ENCODE measurements at places on chromosomes 3 and 15. TPM values are rescaled to one million over a fixed set of nuclear protein-coding genes. Genes with fewer than 3 reads are reported as not detected.
A peak's percentile ranks its signal among the peaks of the same experiment; 100 is the strongest.

GRCh38 chr3:168977716-168978374 is 685.7 kb downstream of the MECOM start:
- no peak for DNase-seq

DNA sequence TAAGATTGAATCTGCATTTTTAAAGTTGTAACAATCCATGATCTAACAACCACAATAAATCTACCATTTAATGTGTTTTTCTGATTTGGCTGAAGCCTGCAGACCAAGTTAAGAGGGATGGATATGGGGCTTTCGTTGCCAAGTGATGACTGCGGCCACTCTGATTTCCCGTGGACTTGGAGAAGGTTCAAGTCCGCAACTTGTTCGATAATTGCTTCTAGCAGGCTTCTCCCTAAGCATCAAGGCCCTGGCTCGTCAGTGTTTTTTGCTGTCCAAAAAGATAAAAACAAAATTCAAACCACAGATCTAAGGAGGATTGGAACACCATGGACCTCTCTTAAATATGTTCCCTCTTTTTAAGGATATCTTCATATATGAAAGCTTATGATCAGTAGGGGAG is 256.6 kb downstream of the CNTN3 start:
- DNase-seq = no peak

- no peak for DNase-seq
Observed at GRCh38 chr3:54999159-54999558, 71.3 kb upstream of the LRTM1 start.

GRCh38 chr3:162847511-162847910 is 1350.9 kb downstream of the OTOL1 start:
- no peak for DNase-seq

DNA sequence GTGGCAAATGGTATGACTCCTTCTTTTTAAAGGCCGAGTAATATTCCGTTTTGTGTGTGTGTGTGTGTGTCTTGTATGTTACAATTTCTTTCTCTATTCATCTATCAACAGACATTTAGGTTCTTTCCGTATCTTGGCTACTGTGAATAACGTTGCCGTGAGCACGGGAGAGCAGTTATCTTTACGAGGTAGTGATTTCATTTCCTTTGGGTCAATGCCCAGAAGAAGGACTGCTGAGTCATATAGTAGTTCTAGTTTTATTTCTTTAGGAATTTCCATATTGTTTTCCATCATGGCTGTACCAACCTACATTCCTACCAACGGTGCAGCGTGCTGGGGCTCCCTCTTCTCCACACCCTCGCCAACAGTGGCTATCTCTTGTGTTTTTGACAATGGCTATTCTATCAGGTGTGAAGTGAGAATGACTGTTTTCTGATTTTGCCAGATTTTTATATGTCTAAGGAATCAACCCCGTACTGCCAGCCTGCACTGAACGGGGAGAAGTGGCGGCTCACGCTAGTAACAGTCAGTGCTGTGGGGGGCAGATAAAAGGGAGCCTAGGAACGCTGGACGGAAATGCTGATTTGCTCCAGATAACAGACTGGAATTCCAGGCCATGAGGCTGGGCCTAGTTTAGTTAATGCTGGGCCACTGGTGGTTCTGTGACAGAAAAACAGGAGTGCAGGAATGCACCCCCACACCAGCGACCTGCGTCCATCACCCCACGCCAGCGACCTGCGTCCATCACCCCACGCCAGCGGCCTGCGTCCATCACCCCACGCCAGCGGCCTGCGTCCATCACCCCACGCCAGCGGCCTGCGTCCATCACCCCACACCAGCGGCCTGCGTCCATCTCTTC is 168.1 kb downstream of the XXYLT1 start:
- no peak for DNase-seq

The POC1A gene
- polyA plus RNA-seq = 7.9 TPM

GRCh38 chr3:25817107-25817506 is 27.2 kb downstream of the OXSM start:
- no peak for DNase-seq

DNA sequence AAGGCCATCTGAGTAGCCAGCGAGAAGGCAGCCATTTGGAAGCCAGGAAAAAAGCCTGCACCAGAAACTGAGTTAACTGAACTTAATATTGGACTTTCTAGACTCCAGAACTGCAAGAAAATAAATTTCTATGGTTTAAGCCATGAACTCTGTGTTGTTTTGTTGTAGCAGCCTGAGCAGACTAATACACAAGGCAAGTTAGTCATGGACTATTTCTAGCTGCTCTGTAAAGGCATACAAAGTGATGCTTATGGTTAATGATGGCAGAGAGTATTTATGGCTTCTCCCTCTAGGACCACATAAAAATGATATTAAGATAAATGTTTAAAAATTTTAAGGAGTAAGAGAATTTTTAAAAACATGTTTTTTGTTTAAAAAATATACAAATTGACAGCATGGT is 37.1 kb downstream of the PROS1 start:
- DNase-seq = no peak

GRCh38 chr3:184907681-184908649 is 96.0 kb downstream of the VPS8 start:
- no peak for DNase-seq

DNA sequence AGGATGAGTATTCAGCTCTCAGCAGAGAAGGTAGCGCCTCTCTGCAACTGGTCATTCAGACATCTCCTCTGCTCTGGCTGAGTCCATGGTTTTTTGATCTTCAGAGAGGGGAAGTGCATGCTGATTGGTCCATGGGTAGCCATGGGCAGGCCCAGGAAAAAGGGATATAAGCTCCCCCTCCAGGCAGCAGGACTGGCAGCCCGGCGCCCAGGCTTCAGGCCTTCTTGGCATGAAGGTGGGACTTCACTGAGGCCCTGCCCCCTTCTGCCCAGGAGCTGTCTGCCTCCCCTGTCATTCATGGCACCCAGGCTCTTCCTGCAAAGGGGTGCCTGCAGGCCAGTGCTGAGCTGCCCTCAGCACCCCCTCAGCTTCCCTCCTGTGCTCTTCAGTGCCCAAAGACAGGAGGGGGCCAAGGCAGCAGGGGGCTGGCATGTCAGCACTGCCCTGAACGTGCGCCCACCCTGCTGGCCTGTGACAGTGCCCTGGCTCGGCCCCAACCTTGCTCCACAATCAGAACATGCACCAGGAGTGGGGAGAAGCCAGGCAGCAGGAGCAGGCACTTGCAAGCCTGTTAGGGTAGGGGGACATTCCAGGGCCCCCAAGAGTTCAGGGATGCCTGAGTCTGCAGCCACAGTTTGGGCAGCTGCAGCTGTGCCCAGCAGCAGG is 13.8 kb upstream of the NR1I2 start:
- DNase-seq = no peak

DNA sequence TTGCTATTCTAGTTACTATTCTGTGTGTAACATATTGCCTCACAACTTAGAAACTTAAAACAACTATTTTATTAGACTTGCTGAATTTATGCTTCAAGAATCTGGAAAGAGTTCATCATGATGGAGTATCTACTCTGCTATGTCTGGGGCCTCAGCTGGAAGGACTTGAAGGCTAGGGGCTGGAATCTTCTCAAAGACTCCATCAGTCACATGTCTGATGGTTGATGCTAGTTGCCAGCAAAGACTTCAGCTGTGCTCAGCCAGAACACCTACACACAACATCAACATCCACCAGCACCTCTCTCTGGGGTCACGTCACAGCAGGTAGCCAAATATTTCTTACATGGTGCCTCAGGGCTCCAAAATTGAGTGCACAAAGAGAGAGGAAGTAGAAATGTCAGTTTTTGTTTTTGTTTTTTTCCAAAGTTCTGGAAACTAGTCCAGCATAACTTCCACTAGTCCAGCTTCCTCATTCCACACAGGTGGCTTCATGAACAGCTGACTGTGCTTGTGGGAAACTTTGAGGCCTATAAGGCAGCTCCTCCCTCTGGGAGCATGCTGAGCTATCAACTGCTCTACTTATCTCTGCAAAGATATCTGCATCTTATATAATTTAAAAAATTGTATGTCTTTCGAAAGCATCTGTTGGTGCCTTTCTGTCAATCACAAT is 325.4 kb upstream of the AGTR1 start:
- DNase-seq = no peak

DNA sequence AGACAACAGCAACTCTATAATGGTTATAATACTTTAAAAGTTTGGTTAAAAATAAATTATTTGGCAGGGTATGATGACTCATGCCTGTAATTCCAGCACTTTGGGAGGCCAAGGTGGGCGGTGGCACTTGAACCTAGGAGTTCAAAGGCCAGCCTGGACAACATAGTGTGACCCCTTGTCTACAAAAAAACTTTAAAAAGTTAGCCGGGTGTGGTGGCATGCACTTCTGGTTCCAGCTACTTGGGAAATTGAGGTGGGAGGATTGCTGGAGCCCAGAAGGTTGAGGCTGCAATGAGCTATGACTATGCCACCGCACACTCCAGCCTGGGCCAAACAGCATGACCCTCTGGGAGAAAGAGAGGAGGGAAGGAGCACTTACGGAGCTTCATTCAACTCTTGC is 7.7 kb upstream of the TRPC1 start:
- DNase-seq = no peak

- DNase-seq = no peak
Observed at GRCh38 chr15:85746641-85747040, 48.1 kb downstream of the KLHL25 start.

The SLC9C1 gene
- polyA plus RNA-seq = 0.75 TPM

The ATXN7 gene
- 18.2 TPM for polyA plus RNA-seq

The FOXB1 gene
- polyA plus RNA-seq = 0.10 TPM

The SLC24A5 gene
- 0.93 TPM for polyA plus RNA-seq

DNA sequence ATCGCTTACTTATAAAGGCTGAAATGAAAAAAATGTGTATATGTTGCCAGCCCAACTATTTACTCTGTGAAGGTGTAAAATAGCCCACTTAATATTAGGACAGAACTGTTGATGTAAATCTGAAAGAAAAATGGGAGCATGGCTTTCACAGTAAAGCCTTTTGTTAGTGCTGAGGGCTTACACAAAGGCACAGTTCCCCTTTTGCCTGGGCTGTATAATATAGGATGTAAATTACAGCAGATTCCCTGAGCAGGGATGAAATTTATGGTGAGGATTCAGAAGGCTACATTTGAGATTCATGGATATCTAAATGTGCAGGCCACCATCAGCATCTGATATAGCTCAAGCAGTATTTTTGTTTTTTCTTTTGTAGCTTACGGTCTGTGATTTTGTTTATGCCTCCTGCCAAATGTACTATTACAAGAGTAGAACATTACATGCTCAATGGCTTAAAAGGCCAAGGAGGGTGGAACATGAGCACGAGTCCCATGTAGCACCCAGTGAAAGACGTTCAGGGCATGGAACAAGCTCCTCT is 109.1 kb upstream of the ATP10A start:
- no peak for DNase-seq

The ARHGEF26 gene
- polyA plus RNA-seq = 15.3 TPM

The MOBP gene
- polyA plus RNA-seq = 0.12 TPM

DNA sequence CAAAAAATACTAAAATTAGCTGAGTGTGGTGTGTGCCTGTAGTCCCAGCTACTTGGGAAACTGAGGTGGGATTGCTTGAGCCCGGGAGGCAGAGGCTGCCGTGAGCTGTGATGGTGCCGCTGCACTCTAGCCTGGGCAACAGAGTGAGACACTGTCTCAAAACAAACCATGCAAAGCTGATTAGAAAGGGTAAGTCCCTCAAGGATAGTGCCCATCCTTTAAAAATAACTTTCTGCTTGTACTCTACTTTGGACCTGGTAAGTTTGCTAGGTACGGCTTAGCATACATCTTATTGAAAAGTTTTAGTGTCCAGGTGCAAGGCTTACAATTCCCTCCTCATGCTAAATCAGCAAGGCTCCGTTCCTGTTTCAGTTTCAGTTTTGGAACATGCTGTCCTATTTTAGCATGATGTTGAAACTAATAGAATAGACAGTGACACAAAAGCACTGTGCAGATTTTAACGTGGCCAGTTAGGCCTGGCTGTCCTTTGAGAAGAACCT is 21.4 kb downstream of the FEM1B start:
- no peak for DNase-seq

DNA sequence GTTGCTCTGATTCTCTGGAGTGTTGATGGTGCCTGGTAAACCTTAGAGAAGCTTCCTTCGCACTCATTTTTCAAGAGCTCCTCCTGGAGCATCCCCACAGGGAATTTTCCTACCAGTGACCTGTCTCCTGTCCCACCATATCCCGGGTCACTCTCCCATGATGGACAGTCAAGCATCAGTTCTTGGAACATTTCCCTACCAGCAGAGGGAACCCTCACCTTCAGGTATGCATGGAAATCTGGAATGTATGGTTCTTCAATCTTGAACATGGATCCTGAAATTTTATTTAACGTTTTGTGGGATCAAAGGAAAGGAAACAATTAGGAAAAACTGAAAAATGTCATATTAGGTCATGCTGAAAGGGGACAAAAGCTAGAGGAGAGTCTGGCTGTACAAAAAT is 153.8 kb downstream of the SPATA16 start:
- DNase-seq = no peak

The PDIA3 gene
- 617 TPM for polyA plus RNA-seq

GRCh38 chr15:55290528-55291057 is 980 bp upstream of the RAB27A start:
- DNase-seq = peak; percentile 75

DNA sequence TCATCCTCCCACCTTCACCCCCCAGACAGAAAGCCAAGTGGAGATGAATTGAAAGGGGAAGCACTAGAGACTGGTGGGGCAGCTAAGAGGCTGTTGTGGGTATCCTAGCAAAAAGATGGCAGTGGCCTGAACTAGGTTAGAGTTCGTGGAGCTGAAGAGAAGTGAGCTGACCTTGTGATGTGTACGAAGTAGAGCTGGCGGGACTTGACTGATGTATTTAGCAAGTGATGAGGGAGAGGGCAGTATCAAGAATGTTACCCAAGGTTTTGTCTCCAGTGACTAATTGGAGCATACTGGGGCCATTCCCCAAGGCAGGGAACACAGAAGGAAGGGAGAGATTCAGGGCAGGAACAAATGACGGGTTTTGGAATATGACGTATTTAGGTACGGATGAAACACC is 50.0 kb upstream of the CP start:
- no peak for DNase-seq

DNA sequence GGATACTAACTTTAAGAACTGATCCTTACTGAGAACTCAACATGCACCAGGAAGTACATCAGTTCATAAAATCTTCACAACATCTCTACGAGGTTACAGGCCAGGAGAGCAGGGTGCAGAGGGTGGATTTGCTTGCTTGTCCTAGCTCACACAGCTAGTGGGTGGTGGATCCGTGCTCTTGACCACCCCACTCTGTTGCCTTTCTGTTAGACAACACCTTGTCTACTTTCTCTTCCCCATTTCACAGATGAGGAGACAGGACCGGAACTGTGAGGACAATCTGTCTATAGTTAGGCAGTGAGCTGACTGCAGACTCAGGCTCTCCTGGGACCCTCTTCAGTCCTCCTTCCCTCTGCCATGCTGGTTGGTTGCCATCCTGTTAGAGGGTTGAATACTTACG is 221.7 kb upstream of the TLE3 start:
- no peak for DNase-seq

- DNase-seq = no peak
Observed at GRCh38 chr15:66252685-66253417, 699 bp downstream of the MEGF11 start.

The CPA3 gene
- 0.32 TPM for polyA plus RNA-seq

DNA sequence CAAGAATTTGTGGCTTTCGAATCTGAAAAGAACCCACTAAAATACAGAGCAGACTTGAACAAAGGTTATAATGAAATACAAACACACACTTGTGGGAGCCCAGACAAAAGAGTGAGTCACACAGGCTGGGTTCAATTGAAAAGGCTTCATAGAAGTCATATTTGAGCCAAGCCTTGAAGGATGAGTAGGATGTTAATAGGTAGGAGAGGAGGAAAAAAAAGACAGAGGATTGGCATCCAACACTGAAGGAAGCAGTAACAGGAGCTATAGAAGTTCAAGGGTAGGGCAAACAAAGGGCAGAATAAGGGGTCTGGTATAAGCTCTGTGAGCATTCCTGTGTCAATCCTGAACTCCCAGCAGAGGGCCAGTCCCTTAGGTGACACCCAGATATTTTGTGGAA is 325.4 kb downstream of the FOXP1 start:
- DNase-seq = no peak

The ALDH1A2 gene
- polyA plus RNA-seq = 256 TPM
